ENCODE measurements at places on chromosomes 1 and 21. TPM values are rescaled to one million over a fixed set of nuclear protein-coding genes. Genes with fewer than 3 reads are reported as not detected.

The C4BPA gene
- not detected for total RNA-seq

The AKR7A3 gene
- total RNA-seq: 4.2 TPM

The NMNAT2 gene
- 1.7 TPM for total RNA-seq

The AKIRIN1 gene
- total RNA-seq: 27.5 TPM

The FCRL5 gene
- 0.49 TPM for total RNA-seq

The UBL4B gene
- total RNA-seq: not detected

The OR10Z1 gene
- not detected for total RNA-seq

The DRAXIN gene
- not detected for total RNA-seq

The LRRC7 gene
- total RNA-seq: not detected

The CCDC181 gene
- total RNA-seq: 1.5 TPM

The HENMT1 gene
- total RNA-seq: 0.98 TPM

The UMODL1 gene
- total RNA-seq: not detected

The SLC25A34 gene
- total RNA-seq: 3.2 TPM

The CELA3A gene
- not detected for total RNA-seq

Measured in vagina (tissue), 2 donors.